ENCODE measurements at places on chromosomes 6 and 20.
A peak's percentile ranks its signal among the peaks of the same experiment; 100 is the strongest.

DNA sequence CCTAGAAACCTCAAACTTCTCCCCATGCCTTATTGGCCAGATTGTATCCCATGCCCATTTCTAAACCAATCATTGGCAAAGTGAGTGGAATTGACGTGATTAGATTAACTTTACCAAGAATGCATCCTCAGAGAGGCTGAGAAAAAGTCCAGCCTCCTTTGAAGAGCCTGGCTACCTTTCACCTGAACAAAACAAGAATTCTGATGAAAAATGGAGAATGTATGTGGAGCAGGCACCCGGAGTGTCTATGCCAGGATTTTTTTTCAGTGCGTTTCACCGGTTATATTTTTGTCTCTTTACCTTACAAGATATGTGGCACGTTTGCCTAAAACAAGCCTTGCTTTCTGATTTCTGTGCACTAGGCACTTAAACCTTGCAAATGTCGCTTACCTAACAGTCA lies 6.1 kb upstream of the TRAM2 start:
- no peak for DNase-seq

GRCh38 chr6:152261179-152261578 lies 376.0 kb downstream of the SYNE1 start:
- no peak for DNase-seq

- DNase-seq, result no peak
Measured at GRCh38 chr6:141491684-141492083, 641.0 kb upstream of the GJE1 start.

DNA sequence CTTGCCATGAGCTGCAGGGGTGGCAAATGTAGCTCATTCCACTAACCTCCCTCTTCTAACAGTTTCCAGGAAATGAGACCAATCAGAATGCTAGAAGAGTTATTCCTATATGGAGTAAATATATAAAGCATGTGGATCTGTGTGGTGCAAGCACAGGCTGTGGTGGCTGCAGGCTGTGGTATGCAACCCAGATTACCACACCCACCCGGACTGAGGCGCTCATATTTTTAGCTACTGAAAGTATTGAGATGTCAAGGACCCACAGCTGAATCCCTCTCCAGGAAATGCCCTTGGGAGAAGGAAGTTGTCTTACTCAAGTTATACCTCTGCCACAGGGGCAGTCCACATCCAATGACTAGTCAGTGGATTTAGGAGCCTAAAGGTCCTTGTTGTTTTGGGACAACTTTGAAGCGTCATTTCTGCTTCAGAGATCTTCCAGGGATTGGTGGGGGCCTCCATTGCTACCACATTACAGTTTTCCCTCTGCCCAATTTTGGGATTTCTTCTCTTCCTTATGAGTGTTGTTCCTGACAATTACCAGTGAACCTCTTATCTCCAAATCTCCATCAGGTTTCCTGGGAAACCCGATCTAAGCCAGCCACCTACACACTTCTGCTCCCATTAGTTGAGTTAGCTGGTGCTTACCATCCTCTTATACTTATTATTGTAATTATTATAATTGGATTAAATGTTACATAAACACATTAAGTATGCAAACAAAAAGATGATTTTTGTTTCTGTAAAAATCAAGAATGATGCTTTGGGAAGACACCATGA lies 12.1 kb upstream of the REPS1 start:
- no peak for DNase-seq

- DNase-seq, result no peak
Measured at GRCh38 chr6:6225885-6226529, 94.5 kb downstream of the F13A1 start.

GRCh38 chr6:36358226-36358915 lies 21.7 kb upstream of the BNIP5 start:
- DNase-seq, result peak; percentile 25
